Suppressor macrophage (primary cell): ENCODE measurements at places on chromosomes 2 and 18.

- no peak for DNase-seq
Measured at GRCh38 chr18:5958822-5959221, 63.5 kb upstream of the TMEM200C start.

- peak; percentile 79 for DNase-seq
Measured at GRCh38 chr2:60551240-60552077, 2.0 kb downstream of the BCL11A start.

DNA sequence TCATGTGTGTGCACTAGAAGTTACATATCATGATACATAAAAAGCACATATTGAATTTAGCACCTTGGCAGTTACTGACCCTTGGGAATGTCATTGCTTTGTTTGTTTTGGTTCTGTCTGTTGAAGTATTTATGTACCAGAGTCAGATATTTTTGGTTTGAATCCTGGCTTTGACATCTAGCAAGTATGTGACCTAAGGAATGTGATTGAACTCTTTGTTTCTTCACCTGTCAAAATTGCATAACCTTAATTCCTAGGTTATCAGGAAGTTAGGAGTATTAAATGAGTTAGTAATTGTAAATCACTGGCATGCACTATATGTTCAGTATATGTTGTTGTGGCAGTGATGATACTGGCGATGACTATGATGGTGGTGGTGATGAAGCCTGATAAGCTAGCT lies 1003.5 kb upstream of the NRXN1 start:
- DNase-seq: no peak

- no peak for DNase-seq
Measured at GRCh38 chr2:172613040-172613439, 57.1 kb downstream of the PDK1 start.
